ENCODE measurements at places on chromosomes 11 and 22. TPM values are rescaled to one million over a fixed set of nuclear protein-coding genes. Genes with fewer than 3 reads are reported as not detected.

Gene TMEM132A
- 22.0 TPM for total RNA-seq

Gene GSTT2
- not detected for total RNA-seq

Gene BCO2
- total RNA-seq, result 0.50 TPM

Gene DGCR8
- total RNA-seq, result 15.2 TPM

Gene CALCA
- 1.3 TPM for total RNA-seq

Gene SDF2L1
- 21.2 TPM for total RNA-seq

Gene ESAM
- 0.23 TPM for total RNA-seq

Gene ARHGAP32
- 12.4 TPM for total RNA-seq

Gene EMID1
- total RNA-seq, result 0.07 TPM

Gene ABCC8
- not detected for total RNA-seq

Gene ANO3
- total RNA-seq, result 0.47 TPM

Gene TRIM48
- not detected for total RNA-seq

Gene OR4A16
- total RNA-seq, result not detected

Gene C1QTNF5
- total RNA-seq, result not detected

Gene KRTAP5-2
- total RNA-seq, result not detected

Gene P2RX6
- total RNA-seq, result 5.2 TPM

Gene CYP2D6
- 0.59 TPM for total RNA-seq

Gene TNNI2
- not detected for total RNA-seq

Gene KLHDC7B
- total RNA-seq, result 2.1 TPM

Gene SLC22A8
- total RNA-seq, result not detected

Gene ANGPTL5
- not detected for total RNA-seq

Gene PRDM10
- total RNA-seq, result 3.9 TPM

Gene SLC22A9
- not detected for total RNA-seq
